Thoracic aorta (tissue), 2 donors: ENCODE measurements at places on chromosomes 3 and 15.

DNA sequence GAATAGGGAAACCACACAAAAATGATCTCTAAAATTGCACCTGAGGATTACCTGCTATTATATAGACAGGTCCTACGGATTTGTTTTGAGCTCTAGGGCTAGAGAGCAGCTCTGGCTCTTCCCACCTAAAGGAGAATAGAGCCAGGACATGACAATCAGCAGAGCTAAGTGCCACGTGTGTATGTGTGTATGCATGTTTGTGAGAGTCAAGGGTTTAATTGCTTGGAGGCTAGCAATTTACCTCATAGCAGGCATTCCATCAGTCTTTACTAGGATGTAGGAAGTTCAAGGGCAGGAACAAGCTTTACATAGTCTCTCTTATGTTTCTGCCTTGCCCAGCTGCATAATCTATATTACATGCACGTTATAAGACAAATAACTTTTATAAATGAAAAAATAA lies 498.2 kb downstream of the NSUN3 start:
- DNase-seq: no peak

DNA sequence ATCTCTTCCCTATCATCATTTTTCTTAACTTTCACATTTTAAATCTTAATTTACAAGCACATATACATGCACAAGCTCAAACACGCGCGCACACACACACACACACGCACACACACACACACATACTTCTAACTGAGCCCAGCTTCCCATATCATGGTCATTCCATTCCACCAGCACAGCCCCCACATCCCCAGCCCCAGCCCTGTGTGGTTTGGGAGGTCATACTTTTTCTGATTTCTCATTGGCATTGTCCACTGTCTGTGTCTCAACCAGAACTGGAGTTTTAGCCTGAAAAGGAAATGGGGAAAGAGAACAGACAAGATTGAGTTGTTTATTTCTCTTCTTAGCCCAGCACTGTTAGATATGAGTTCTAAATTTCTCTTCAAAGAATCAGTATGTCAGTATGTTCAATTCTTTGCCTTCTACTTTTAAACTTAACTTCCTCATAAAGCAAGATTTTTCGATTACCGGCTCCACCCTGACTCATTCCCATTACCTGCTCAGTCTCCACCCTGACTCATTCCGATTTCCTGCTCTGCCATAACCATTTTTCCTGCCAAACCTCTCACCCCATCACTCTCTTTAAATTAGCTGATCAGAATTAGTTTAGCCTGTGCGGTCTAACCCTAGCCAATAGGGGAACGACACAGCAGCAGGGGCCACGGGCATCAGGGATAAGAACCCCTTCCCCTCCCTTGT lies 6.4 kb downstream of the IQCF1 start:
- DNase-seq: no peak

DNA sequence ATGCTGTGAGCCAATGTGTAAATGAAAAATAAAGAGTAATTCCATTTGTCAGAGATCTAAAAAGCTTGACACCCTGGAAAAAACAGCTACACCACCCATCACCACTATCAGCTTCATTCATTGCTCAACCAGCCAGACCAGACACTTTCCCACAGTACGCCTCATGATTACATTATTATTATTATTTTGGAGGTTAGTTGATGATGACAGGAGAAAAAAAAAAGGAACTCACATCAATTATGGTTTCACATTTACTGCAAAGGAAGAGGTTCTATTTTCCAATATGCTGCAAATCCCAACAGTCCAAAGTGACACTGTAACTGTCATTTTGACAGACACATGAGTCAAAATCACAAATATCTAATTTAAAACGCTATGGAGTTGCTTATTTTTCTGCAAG lies 134.7 kb upstream of the TSC22D2 start:
- no peak for DNase-seq

DNA sequence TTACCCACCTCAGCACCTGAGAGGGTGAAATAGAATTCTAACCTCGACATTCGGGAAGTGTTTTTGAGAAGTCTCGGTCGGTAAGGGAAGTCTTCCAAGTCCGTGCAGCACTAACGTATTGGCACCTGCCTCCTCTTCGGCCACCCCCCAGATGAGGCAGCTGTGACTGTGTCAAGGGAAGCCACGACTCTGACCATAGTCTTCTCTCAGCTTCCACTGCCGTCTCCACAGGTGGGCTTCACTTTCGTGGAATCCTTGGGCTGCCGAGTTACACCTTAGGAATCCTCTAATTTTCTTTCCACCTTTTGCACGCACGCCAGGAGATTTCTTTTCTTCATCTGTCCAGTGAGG lies 775 bp downstream of the CCNDBP1 start:
- DNase-seq: no peak

DNA sequence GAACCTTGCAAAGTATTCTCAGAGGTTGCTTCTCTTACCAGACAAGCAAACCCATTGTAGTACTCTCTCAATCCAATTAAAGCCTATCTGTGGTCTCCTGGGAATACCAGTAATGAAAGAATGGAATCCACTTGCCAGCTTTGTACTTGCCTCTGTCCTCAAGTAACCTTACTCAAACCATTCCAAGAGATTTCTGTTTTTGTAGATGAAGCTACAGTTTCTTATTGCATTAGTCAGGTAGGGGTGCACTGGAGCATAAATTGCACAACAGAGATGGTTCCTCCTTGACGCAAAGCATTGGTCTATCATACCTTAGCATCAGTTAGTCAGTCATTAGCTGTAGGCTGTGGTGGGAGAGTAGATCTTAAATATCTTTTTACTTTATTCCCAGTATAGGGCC lies 52.9 kb downstream of the BTLA start:
- no peak for DNase-seq

- no peak for DNase-seq
Observed at GRCh38 chr3:29537889-29538609, 257.2 kb downstream of the RBMS3 start.

GRCh38 chr3:41137686-41138111 lies 61.6 kb upstream of the CTNNB1 start:
- no peak for DNase-seq

- no peak for DNase-seq
Observed at GRCh38 chr15:94135486-94136147, 95.7 kb upstream of the MCTP2 start.

GRCh38 chr3:156163848-156164247 lies 43.5 kb downstream of the KCNAB1 start:
- no peak for DNase-seq

DNA sequence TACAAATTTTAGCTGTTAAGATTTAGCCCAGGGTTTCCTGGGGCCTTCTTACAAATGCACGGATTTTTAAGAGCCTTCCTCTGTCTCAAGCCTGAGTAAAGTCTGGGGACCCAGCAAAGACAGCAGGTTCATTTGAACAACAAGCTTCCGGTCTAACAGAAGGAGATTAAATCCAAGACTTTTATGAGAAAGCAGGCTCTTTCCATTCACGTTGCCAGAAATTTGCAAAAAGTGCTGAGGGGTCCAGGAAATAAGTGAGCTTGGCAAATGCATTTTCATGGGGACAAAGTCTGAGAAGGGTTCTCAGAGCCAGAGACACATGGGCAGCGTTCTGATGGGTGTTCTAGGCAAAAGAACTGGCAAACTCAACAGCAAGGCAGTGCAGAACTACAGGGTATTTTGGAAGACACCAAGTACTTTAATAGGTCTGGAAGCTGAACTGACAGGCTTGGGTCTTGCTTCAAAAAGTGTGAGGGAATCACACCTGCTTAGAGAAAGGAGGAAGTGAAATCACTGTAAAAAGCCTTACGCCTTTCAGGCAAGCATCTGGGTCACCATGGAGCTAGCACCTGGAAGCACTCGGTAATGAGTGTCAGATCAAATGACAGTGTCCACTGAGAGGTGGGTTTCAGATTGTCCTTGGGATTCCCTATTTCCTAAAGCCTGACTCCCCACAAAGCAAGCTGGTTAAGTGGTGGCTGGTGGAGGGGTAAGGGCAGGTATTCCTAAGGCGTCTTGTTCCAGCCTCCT lies 115.8 kb upstream of the ARHGEF3 start:
- no peak for DNase-seq

DNA sequence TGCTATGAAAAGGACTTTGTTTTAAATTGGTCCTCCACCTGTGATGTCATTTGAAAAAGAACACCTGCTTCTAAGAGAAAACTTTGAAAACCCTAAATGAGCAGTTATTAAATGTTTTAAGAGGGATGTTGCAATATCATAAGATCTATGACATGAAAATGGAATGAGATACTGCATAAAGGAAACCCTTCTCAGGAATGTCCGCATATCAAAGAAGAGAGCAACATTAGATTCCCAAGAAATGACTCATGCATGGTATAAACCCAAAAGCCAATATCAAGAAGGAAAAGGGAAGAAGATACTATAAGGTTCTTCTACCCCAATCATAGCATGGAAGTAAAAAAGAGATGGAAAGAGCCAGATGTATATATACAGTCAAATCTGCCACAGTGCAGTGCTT lies 627.5 kb upstream of the LMCD1 start:
- no peak for DNase-seq

DNA sequence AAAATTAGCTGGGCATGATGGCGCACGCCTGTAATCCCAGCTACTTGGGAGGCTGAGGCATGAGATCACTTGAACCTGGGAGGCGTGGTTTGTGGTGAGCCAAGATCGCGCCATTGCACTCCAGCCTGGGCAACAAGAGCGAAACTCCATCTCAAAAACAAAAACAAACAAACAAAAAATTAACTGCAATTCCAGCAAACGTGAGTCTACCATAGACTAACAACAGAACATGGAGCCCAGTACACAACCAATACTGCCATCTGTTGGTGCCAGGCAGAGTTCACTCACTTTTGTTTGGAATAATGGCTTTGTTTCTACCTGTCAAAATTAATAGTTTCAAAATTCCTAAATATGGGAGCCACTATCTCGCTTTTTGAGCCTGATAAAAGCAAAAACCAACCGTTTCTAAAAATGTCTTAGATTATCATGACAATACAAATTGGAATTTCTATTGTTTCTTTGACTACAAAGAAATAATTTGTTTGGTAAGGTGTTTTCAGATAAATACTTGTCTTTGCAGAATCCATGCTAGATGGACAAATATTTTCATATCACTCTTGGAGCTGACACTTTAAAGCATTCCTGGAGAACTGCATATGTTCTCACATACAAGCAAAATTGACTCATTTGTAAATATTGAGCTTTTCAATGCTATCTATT lies 45.0 kb downstream of the GPR176 start:
- DNase-seq: no peak

- no peak for DNase-seq
Observed at GRCh38 chr3:44478055-44478468, 592 bp upstream of the ZNF445 start.

DNA sequence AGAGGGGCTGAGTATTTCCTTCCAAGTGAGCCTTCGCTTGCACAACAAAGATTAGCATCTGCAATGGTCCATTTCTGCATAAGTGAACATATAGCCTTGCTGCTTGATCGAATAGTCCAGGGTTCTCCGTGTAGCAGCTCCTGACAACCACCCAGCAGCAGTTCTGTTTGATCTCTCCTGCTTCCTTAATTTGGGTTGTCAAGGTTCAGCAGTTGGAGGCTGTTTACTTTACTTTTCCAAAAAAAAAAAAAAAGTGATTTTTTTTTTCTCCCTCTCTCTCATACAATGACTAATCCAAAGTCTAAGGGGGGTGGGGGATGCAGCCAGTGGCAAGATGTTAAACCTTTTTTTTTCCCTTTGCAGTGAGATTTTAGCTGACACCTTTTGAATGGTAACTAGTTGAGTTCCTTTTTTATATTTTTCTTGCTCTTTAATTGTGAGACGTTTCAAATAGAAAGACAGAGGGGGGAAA lies 3.6 kb downstream of the FOXP1 start:
- DNase-seq: no peak

DNA sequence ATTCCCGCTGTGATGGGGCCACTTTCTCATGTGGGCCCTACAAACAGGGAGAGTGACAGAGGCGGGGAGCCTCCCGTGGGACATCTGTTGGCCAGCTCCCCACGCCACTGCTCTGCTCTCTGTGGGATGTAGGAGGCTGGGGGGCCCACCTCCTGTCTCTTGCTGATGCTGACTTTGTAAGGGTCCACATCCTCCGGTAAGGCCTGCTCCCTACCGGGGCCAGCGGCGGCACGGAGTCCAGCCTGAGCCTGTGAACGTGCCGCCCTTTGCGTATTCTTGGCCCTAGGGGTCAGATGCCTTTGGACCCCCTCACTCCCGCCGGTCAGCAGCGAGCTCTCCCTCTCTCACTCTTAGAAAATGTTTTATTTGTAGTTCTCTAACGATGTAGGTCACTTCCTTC lies 153.2 kb downstream of the LRRC28 start:
- no peak for DNase-seq

- DNase-seq: no peak
Observed at GRCh38 chr15:58393241-58393662, 38.5 kb upstream of the LIPC start.

DNA sequence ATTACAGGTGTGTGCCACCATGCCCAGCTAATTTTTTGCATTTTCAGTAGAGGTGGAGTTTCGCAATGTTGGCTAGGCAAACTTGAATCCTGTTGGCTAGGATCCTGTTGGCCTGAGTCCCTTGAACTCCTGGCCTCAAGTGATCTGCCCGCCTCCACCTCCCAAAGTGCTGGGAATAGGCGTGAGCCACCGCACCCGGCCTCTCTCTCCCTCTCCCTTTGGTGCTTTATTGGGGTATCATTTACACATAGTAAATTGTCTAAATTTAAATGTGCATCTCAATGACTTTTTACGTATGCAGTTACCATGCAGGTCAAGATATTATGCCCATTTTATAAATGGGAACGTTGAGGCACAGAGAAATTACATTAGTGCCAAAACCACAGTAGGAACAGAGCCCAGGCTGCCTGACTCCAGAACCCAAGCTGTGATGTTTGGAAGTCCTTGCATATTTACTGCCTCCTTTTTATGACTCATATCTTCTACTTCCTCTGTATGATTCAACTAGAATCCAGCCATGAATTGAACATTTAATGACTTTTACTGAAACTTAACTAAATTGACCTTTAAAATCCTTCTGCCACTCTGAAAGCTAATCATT lies 34.0 kb upstream of the RPP14 start:
- DNase-seq: no peak

DNA sequence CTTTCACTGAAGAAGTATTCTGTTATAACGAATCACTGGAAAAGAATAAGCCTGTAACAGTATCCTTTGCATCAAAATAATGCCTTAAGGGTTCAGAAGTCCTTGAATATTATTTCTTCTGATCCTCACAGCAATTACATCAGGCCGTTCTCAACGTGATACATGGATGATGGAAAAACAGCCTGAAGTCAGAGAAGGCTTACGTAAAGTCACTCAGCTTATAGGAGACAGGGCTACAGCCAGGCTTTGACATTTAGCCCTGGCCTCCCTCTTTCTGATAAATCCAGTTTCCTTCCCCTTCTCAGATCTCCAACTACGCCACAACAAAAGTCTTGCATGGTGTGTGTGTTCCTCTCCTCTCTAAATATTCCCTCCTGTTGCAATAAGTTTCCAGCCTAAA lies 131.9 kb downstream of the ANO10 start:
- DNase-seq: no peak

DNA sequence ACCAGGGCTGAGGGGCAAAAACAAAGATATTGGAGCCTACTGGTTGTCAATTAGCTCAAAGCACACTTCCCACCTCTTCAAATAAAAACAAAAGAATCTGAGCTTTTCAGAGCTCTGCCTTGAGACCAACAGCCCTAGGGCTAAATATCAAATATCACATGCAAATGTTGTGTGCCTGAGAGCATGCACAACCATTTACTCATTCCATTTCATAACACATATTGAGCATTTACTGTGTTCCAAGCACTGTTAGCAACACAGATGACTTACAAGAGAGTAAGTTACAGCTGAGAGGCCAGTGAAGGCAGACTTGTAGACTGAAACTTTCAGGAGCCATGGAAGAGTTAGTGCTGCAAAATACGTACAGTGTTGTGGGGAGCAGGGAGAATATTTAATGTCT lies 222.4 kb downstream of the CPNE4 start:
- no peak for DNase-seq

GRCh38 chr3:134277066-134277660 lies 26.5 kb upstream of the RYK start:
- no peak for DNase-seq
